Activated T-helper 1 cell treated with anti-CD3 and anti-CD28 coated beads, Interleukin-2, amount 50 U/mL, for 16 hours (primary cell): ENCODE measurements at places on chromosomes 13 and 19.

DNA sequence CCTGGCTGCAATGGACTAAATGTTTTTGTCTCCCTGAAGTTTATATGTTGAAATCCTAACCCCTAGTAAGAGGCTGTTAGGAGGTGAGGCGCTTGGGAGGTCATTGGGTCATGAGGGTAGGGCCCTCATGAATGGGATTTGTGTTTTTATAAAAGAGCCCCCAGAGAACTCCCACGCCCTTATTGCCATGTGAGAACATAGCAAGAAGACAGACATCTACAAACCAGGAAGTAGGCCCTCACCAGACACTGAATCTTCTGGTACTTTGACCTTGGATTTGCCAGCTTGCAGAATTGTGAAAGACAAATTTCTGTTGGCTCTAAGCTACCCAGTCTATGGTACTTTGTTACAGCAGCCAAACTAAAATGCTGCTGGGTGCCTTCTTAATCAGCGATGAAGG lies 96.1 kb upstream of the SPATA13 start:
- DNase-seq = no peak

DNA sequence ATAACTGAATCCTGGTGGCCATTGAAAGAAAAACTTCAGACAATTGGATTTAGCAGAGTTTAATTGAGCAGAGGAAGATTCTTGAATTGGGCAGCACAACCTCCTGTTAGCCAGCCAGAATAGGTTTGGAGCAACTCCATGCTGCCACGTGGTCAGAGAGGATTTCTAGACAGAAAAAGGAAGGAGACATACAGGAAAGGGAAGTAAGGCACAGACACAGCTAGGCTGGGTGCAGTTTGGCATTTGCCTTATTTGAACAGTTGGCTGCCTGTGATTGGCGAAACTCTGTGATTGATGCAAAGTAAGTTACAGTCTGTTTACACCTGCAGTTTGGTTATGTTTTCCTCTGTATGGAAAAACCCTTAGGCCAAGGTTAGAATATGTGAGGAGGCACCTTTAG lies 85.8 kb upstream of the SPATA13 start:
- no peak for DNase-seq

- DNase-seq = no peak
These were observed 128.4 kb upstream of the SPRY2 start for GRCh38 chr13:80469105-80469852.

DNA sequence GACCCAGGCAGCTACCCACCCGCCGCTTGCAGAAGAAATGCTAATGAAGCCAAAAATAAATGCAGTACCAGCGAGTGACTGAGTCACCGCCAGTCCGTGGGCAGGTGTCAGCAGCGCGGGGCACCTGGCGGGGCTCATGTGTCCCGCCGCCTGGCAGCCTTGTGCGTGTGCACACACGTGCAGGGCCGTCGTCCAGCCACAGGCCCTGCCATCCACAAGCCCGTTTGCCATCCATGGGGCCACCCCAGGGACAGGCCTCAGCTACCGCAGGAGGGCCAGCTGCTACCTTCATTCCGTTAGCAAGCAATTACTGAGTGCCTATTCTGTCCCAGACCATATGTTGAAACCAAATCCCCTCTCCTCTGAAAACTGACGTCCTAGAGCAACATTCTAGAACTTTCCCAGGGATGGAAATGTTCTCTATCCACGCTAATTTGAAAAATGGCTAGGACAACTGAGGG lies 20.5 kb downstream of the NCAN start:
- DNase-seq = no peak
